ENCODE measurements at places on chromosomes 1 and 21.
A peak's percentile ranks its signal among the peaks of the same experiment; 100 is the strongest.

DNA sequence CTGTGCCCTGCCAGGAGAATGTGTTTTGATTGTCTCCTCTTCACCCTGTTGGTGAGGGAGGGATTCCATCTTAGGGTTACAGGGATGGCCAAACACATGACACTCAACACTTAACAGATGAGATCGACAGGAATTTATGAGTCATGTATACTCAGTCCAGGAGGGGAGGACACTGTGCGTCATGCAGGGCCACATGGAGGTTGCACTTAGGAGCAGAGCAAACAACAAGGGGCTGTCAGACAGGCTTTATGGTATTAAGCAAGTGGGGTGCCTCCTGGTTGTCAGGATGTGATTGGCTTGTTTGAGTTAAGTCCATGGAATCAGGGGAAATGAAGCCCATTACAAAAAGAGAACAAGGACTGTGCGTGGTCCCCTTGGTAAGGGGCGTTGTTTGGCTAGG lies 26.9 kb downstream of the EDARADD start:
- no peak for DNase-seq

- DNase-seq = no peak
These were observed 39.1 kb downstream of the IFI44 start for GRCh38 chr1:78688697-78689096.

GRCh38 chr1:10302416-10302815 lies 92.0 kb downstream of the KIF1B start:
- no peak for DNase-seq

DNA sequence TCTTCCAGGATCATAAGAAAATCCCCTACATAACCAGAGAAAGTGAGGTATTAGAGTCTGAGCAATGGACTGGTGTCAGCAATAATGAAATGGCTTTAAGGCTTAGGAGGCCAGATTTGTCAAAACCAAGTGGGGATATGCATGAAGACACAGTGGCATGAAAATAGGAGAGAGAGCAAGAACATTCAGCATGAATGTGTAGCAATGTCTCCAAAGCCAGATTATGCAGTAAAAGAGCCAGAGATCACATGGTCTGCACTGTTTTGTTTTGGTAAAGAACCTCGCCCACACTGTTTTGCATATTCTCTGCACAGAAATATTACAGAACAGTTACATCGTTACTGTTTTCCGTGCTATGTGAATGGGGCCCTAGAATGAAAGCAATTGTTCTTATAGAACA lies 589.4 kb downstream of the PLPP3 start:
- no peak for DNase-seq

GRCh38 chr1:8424539-8425116 lies 106.7 kb downstream of the SLC45A1 start:
- DNase-seq = peak; percentile 43

DNA sequence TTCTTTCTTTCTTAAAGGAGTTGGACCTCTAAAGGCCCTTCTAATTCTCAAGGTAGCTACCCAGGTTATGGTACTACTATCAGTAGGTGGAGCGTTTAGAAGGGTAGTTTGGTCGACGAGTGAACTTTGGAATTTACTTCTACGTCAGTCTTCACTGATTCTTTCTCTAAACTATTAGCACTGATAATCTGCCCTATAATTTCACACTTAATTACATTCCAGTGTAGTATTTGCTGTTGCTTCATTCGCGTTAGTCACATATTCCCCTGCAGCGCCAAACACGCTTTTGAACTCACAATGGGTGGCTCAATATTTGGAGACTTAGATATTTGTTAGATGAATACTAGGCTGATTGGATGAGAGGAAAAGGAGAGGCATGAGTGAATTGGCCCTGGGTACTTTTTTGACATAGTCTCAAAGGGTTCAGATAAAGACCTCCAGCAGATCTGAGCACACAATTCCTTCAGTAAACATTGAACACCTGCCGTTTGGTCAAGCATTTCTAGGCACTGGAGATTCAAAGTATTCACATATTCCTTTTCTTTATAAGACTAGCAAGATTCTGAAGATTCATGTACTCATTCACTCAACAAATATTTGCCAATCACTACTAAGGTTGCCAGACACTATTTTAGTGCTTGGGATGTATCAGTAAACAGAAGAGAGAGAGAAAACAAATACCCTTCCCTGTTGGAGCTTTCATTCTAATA lies 929 bp upstream of the FOXJ3 start:
- DNase-seq = no peak
